ENCODE measurements at places on chromosomes 1 and 21.

DNA sequence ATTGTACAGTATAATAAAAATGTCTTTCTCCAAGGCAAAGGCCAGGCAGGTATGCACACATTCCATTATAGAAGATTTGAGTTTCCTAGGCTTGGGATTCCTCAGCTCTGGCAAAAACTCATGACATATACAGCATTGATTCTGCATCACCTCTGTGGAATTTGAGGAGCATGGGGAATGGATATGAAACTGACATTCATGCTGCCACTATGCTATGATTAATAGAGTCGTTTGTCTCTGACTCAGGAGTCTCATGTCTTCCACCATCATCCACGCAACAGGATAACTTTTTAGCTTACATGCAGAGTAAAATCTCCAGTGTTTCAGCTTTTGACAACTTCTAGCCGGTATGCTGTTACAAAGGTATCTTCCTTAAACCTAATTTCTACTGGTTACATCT, 49.8 kb upstream of the ADORA3 start:
- no peak for DNase-seq

GRCh38 chr1:59690171-59690930, 124.4 kb upstream of the HOOK1 start:
- no peak for DNase-seq

- no peak for DNase-seq
Measured at GRCh38 chr21:15367061-15367626, 302.3 kb upstream of the NRIP1 start.

DNA sequence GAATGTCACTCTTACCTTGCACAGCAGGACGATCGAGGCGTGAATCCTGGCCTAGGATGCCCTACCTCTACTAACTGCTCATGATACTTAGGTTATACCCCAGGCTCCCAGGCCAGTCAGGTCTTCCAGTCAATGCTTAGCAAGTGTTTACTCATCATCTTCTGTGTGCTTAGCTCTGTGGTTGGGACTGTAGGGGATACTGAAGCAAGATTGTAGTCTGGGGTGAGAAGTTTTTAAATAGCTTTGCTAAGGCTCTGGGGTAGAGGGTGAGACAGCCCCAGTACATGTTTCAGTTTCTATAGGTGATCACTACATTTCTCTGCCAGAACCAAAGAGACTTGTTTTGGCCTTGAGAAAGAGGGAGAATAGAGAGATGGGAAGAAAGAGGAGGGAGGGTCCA, 250.8 kb upstream of the KIAA0040 start:
- no peak for DNase-seq

GRCh38 chr1:45584351-45585109, 689 bp downstream of the NASP start:
- peak; percentile 55 for DNase-seq

DNA sequence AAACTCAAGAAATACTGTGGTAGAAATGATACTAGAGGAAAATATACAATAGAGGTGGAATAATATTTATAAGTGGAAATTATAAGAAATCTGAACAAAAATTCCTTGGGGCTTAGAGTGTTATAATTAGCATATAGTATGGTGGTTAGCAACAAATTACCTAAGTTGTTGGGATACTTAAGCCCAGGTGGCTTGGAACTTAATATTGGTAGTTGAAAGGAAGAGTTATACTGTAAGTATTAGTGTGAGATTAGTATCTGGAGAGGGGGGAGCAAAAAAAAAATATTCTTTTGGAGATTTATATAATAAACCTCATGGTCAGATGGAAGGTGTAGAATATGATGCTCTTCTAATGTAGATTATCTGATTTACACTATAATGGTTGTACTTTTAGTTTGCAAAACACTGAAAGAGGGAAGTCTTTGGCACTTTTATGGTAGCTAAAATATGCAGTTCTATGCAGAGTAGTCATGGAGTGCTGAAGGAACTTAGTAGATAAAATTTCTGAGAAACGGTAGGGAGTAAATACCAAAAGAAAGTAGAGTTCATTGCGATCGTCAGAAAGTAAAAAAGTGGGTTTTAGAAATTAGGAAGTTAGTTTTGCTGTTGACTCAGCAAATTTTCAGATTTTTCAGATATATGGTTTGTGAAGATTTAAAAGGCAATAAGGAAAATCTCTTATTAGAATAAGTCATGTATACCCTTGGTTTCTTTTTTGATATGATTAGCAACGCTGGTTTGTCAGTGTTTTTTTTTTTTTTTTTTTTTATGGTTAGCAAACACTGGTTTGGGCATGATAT, 45.7 kb downstream of the MTF2 start:
- DNase-seq: no peak

- no peak for DNase-seq
Measured at GRCh38 chr1:182664296-182664695, 20.1 kb downstream of the RGS8 start.

- no peak for DNase-seq
Measured at GRCh38 chr1:232378266-232379062, 251.5 kb downstream of the SIPA1L2 start.

GRCh38 chr1:17023102-17023501, 11.4 kb upstream of the ATP13A2 start:
- no peak for DNase-seq

GRCh38 chr1:180235502-180236239, 5.6 kb downstream of the LHX4 start:
- no peak for DNase-seq

DNA sequence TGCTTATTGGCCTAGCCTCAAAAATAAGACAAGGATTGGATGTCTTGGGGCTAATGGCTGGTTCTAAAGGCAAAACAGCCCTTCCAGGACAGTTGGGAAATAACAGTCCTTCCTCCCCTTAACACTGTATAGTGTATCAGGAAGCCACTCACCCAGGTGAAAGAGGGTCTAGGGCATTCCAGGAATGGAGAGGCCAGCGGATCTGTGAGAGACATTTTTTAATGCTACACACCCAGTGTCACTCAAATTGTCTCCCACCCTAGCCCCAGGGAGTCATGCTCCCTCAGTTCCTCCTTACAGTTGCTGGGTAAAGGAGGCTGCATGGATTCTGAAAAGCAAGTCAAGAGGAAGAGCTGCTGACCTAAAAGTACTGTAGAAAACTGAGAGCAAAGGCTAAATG, 24.1 kb upstream of the EXO1 start:
- DNase-seq: no peak

- no peak for DNase-seq
Measured at GRCh38 chr21:15050568-15051377, 14.0 kb downstream of the NRIP1 start.

DNA sequence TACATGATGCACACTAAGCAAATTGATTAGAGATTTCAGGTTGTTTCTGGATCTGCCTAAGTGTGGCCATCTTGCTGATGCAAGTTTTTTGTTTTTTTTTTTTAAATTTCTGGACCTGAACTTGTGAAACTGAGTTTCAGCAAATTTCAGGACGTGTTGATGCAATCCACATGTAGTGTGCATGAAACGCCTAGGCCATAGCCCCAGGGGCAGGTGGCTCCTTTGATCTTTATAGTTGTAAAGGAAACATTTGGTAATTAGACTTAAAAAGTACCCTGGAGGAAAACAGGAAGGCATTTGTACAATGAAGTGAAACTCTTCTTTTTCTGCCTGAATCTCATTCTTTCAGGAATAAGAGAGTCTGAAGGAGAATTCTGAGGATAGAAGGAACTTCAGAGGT, 162.2 kb upstream of the LHX8 start:
- DNase-seq: no peak

GRCh38 chr1:26913389-26913753, 404 bp downstream of the NR0B2 start:
- no peak for DNase-seq

- no peak for DNase-seq
Measured at GRCh38 chr1:192872010-192872409, 63.2 kb downstream of the RGS2 start.

GRCh38 chr21:44344541-44345183, 5.5 kb upstream of the CFAP410 start:
- DNase-seq: no peak

- no peak for DNase-seq
Measured at GRCh38 chr1:193988885-193989284, 802.5 kb upstream of the B3GALT2 start.

DNA sequence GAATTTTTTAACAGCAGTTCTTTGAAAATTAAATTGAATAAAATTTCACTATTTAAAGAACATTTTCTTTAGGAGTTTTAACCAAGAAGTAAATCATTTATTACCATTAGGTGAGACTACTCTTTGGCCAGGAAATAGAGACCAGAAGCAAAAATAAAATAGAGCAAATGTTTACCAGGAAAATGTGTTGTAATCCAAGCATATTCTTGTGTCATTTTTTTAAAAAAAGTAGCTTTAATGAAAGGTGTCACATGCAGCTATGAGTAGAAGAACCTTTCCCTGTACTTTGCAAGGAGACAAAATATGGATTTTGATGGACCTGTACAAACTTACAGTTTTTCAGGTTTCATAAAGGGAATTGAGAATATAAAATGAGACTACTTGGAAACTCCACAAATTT, 140.8 kb downstream of the NFIA start:
- no peak for DNase-seq

GRCh38 chr1:217506878-217507277, 124.0 kb downstream of the GPATCH2 start:
- DNase-seq: no peak

GRCh38 chr1:196302981-196303380, 305.3 kb downstream of the KCNT2 start:
- DNase-seq: no peak

DNA sequence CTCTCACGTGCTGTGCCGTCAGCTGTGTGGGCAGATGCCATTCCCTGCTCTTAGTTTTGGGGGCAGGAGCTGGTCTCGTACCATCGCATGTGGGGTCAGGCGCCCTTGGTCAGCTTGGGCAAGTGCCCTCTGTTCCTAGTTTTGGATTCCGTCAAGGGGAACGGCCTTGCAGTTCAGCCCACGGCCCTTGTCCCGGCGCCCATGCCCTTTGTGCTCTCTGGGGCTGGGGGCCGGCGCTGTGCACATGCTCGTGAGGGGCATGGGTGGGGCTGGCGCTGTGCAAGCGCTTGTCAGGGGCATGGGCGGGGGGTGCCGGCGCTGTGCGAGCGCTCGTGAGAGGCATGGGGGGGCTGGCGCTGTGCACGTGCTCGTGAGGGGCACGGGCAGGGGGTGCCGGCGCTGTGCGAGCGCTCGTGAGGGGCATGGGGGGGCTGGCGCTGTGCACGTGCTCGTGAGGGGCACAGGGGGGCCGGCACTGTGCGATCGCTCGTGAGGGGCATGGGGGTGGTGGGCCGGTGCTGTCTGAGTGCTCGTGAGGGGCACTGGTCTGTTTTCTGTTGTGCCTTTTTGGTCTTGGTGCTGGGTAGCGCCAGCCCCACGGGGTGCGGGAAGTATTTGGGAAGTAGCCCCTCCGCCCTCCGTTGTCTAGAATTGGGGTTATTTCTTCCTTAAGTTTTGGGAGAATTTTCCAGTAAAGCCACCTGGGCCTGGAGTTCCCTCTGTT, 29.5 kb upstream of the DIP2A start:
- DNase-seq: no peak

DNA sequence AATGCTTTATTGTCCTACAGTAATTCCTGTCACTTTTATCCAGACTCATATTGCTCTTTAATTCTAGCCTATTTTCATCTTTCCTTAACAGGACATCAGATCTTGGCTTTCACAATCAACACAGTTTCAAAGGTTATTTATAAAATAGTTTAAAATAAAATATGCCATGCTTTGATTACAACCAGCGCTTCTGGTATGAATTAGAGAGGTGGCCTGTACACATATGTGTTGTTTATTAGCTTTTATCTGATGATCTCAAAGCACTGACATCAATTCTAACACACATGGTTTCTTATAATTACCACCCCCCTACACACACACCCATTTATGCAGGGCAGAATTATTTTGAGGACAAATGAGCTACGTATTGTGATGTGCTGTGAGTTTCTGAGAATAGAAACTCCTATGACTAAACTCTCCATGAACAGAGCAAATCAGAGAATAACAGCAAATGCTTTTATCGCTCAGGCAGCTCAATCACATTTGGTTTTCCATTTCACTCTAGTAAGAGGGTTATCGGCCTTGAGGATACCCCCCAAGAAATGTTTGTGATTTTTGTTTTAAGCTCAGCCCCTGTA, 18.0 kb downstream of the CD247 start:
- no peak for DNase-seq

GRCh38 chr1:219991919-219992318, 54.4 kb downstream of the EPRS1 start:
- no peak for DNase-seq

GRCh38 chr1:239784896-239785295, 306.8 kb upstream of the FMN2 start:
- DNase-seq: no peak

- DNase-seq: peak; percentile 40
Measured at GRCh38 chr1:41898191-41898713, 20.5 kb downstream of the HIVEP3 start.

DNA sequence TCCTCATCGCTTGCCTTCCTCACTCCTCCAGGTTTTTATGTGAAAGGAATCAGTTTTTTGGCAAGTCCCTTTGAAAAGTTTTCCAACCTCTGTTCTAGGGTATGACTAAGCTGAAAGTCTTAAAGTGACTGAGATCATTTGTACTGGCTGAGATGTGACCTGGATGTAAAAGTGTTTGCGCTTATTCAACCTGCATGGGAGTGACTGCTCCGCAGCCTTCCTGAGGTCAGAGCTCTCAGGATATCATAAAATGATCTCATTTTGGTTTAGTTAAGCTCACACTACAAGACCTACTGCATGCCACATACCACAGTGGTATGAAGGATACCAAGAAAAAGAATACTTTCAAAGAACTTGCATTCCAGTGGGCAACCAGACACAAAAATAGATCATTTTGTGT, 29.8 kb upstream of the TADA1 start:
- no peak for DNase-seq

DNA sequence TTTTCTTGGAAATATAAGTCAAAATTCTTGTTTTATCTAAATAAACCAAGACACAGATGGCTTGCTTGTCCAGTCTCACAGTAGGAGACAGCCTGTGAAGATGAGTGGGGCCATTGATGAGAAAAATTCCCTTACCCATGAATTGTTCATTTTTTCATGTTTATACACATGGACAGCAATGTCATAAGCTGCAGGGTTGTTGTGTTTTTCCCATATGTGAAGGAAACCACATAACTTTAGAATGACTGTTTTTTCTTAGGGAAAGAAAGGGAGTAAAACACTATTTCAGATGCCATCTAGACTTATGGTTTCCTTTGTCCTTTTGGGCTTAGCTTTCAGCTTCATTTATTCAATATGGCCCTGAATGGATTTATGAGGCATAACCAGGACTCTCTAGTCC, 622.5 kb upstream of the NR5A2 start:
- no peak for DNase-seq

GRCh38 chr1:199170711-199171110, 531.9 kb downstream of the PTPRC start:
- DNase-seq: no peak

- no peak for DNase-seq
Measured at GRCh38 chr21:16509476-16509875, 779.7 kb downstream of the USP25 start.
